Right cardiac atrium (tissue), 5 donors: ENCODE measurements at places on chromosomes 1 and 21. TPM values are rescaled to one million over a fixed set of nuclear protein-coding genes. Genes with fewer than 3 reads are reported as not detected.
A peak's percentile ranks its signal among the peaks of the same experiment; 100 is the strongest.

DNA sequence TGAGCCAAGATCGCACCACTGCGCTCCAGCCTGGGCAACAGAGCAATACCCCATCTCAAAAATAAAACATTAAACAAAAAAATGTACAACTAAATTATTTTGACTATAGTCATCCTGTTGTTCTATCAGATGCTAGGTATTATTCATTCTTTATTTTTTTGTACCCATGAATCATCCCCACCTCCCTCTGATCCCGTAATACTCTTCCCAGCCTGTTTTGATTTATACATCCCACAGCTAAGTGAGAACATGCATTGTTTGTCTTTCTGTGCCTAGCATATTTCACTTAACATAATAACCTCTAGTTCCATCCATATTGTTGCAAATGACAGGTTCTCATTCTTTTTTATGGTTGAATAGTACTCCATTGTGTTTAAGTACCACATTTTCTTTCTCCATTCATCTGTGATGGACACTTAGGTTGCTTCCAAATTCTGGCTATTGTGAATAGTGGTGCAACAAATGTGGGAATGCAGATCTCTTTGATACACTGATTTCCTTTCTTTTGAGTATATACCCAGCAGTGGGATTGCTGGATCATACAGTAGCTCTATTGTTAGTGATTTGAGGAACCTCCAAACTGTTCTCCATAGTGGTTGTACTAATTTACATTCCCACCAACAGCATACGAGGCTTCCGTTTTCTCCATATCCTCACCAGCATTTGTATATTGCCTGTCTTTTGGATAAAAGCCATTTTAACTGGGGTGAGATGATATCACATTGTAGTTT, 84.4 kb downstream of the MACF1 start:
- DNase-seq = no peak

GRCh38 chr1:3689138-3689750, 36.9 kb downstream of the TP73 start:
- no peak for DNase-seq

DNA sequence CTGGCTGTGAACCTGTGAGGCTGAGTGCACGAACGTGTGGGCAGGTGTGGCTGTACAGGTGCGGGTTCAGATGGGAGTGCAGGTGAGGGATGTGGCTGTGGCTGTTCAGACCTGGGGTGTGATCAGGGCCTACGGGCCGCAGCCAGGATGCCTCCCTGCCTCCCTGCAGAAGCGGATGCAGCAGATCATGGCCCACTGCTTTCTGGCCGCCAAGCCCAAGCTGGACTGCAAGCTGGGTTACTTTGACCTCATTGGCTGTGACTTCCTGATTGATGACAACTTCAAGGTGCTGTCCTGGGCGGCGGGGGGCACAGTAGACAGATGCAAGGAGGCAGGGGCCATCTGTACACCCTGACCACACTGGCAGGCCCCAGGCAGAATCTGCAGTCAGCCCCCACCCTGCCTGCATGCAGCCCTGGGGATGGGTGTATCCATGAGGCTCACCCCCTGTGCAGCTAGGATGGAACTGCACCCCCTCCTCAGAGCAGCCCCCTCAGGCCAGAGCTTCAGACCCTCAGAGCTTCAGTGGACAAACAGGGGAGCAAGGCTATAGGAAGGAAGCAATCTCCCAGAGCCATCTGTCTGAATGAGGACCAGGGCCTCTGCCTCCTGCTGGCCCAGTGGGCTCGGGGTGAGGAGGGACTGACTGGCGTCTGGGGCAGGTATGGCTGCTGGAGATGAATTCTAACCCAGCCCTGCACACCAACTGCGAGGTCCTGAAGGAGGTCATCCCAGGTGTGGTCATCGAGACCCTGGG, 9.8 kb downstream of the TNFRSF18 start:
- no peak for DNase-seq

DNA sequence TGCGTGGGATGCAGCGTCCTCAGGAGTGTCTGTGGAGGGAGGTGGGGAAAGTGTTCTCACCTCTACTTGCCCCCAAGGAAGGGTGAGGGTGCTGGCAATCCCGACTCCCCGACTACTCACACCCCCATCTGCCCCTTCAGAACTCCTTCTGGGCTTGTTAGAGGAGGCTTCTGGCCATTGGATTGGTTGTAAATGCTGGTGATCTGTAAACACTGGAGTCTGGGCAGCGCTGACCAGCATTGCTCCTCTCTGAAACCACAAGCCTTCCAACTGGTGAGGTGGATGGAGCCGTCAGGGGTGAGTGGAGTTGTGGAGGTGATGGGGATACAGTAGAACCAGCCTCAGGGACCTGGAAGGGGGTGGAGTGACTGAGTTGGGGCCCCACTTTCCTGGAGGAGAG, 59.3 kb downstream of the NKAIN1 start:
- DNase-seq = no peak

DNA sequence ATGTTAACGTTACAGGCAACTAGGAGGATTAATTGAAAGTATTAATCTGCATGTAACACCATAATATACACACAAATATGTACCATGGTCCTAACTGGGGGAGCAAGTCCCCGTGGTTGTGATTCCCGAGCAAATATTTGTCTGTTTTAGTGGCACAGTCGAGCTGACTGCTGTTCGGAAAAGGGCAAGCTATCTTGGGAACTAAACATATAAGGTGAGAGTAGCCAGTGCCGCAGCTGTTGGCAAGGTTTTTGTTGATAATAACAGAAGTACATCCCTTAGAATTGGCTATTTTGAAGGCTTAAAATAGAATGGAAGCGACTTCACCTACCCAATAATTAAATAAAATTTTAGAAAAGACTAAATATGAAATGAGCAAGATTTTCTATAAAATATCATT, 45.5 kb downstream of the UCHL5 start:
- DNase-seq = no peak

DNA sequence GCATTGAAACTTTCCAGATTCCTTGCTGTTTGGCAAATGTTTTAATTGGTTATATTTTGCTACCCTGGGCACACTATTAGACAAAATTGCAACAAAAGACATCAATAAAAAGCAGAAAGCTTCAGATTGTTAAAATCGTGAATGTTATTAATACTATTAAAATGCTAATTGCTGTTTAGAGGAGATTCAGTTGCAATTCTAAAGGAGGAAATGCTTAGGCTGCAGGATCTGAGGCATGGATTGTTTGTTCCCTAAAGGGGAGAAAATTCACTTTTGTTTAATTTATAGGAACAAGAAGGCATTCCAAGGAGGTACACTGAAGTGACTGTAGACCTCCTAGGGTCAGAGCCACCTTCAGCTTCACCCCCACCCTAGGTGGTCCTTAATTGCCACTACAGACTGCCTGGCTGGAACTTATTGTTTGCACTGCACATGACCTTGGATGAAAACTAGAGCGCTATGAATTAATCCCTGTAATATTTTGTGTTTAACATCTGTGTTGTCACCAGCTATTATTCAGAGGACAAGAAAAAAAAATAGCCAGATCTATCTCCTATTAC, 1266.9 kb upstream of the ADGRL2 start:
- no peak for DNase-seq

DNA sequence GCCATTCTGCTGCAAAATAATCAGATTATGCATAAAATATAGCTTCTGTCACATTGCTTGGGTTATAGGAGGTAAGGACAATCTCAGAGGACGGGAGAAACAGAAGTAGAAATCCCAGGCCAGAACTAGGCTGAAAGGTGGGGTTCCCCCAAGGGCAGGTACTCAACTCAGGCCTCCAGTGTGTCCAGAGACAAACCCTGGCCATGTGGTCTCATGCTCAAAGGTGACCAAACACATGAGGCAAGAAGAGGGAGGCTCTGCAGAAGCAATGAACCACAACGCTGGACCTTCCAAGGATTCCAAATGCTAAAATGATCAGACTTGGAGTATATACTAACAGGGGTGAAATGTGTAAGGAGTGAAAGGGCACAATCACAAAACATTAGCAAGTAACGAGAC, 103.8 kb downstream of the DMRTB1 start:
- no peak for DNase-seq

DNA sequence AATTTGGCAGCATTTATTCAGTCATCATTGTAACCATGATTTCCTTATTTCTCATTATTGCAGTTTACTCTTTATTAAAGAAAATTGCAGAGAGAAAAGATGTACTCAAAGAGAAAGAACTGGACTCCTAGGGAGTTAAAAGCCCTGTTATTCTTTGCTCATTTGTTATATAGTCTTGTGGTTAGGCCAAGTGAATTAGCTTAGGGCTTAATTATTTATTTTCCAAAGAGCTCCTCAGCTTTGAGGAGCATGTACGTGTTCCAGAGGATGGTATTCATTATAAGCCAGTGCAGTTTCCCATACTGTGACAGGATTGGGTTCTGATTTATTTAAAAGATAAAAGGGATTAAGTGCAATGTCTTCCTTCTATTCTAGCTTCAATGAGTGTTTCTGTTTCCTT, 86.4 kb downstream of the GPR161 start:
- DNase-seq = no peak

DNA sequence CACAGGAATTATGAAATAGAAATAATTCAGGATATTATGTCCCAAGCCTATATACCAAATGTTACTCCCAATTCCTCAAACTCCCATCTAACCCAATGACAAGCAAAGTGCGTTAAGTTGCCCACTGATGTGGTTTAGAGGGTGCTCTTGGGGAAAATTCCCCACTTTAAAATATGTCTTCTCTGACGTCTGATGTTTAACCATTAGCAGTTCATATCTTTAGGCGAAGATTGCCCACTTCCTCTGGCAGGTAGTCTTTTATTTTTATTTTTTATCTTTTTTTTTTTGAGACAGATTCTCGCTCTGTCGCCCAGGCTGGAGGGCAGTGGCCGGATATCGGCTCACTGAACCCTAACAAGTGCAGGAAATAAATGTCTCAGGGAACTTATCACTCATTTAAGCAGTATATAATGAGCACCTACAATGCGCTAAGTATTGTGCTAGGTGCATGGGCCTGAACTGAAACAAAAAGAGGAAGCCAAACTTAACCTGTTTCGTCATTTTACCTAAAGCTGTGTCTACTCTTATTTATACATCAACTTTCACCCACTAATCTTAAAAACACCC, 1.3 kb upstream of the LYST start:
- no peak for DNase-seq

GRCh38 chr1:31155216-31155806, 84.4 kb downstream of the NKAIN1 start:
- DNase-seq = peak; percentile 73

Gene NPR1
- 26.3 TPM for total RNA-seq

Gene CLCNKB
- 4.7 TPM for total RNA-seq

Gene SPRR1A
- total RNA-seq = not detected

Gene TNNT2
- total RNA-seq = 5,203 TPM
